SJSA1 (cell line): ENCODE measurements at places on chromosomes 5 and 9. TPM values are rescaled to one million over a fixed set of nuclear protein-coding genes. Genes with fewer than 3 reads are reported as not detected.

- no peaks in the 10 kb centered on the region; the same call in 1 of the 2 replicates for H3K27me3 ChIP-seq
- DNase-seq, result no peak
- no peaks in the 10 kb centered on the region for H3K36me3 ChIP-seq
- H3K27ac ChIP-seq, result no peak overlapping the region
- H3K4me1 ChIP-seq, result no peaks in the 10 kb centered on the region
- no peak overlapping the region for H3K4me3 ChIP-seq
These were observed 51.2 kb upstream of the ADRA1B start for GRCh38 chr5:159864885-159865691.

DNA sequence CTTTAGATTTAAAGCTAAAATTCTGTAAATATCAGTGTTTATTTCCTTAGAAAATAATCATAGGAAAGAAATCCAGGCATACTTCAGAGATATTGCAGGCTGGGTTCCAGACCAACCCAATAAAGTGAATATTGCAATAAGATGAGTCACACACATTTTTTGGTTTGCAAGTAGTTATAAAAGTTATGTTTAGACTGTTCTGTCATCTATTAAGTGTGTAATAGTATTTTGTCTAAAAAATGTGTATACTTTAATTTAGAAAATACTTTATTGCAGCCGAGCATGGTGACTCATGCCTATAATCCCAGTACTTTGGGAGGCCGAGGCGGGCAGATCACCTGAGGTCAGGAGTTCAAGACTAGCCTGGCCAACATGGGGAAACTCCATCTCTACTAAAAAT is 6.9 kb upstream of the RIC1 start:
- H3K4me1 ChIP-seq, result peaks cover 23% of the 10 kb centered on the region
- no peaks in the 10 kb centered on the region for H3K36me3 ChIP-seq
- no peak overlapping the region for H3K4me3 ChIP-seq
- no peaks in the 10 kb centered on the region for H3K27me3 ChIP-seq
- DNase-seq, result no peak

- DNase-seq, result no peak
- H3K4me1 ChIP-seq, result peaks cover 21% of the 10 kb centered on the region
- H3K36me3 ChIP-seq, result peaks cover 23% of the 10 kb centered on the region
- no peaks in the 10 kb centered on the region for H3K27me3 ChIP-seq
These were observed 1.7 kb upstream of the HBEGF start for GRCh38 chr5:140348104-140348503.

GRCh38 chr5:83472508-83473345 is 1.2 kb downstream of the VCAN start:
- H3K4me1 ChIP-seq, result peaks cover 36% of the 10 kb centered on the region
- H3K27me3 ChIP-seq, result no peaks in the 10 kb centered on the region; the same call in 1 of the 2 replicates
- no peaks in the 10 kb centered on the region for H3K36me3 ChIP-seq
- peak overlapping the region; percentile 31 for H3K27ac ChIP-seq

DNA sequence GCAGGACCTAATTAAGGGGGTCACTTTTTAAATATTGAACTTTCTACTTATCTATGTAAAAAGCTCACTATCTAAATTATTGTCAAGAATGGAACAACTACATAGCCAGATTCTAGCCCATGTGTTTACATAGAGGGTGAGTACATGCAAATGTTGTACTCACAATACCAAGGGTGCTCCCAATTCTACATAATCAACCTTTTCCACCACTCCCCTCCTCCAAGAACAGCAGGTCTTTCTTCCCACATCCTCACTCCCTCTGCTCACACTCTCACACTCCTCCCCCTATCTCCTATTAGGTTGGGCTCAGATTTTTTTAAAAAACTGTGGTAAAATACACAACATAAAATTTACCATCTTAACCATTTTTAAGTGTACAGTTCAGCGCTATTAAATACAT is 325.4 kb downstream of the ARL15 start:
- H3K4me3 ChIP-seq, result no peak overlapping the region
- no peaks in the 10 kb centered on the region for H3K4me1 ChIP-seq
- H3K27me3 ChIP-seq, result no peaks in the 10 kb centered on the region
- no peak for DNase-seq

DNA sequence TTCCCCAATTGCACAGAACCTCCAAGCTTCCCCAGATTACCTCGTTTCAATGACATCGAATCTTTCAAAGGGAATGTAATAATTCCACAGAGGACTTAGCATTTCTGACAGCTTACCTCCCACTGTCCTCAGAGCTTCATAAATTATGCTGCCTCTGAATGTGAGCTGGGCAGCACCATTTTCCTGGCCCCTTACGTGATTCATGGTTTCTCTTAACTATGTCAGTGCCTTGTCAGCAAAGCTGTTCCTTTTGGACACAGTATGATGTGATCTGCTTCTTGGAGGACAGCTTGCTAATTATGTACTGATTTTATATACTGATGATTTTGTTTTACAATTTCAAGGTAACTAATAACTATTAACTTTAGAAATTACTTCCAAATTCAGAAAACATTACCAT is 27.7 kb upstream of the SSBP2 start:
- H3K4me1 ChIP-seq, result peaks cover 14% of the 10 kb centered on the region
- peak overlapping the region; percentile 39 for H3K27ac ChIP-seq
- peak overlapping the region; percentile 14 for H3K4me3 ChIP-seq
- DNase-seq, result no peak
- H3K27me3 ChIP-seq, result no peaks in the 10 kb centered on the region

- no peaks in the 10 kb centered on the region for H3K4me1 ChIP-seq
- H3K27ac ChIP-seq, result no peak overlapping the region
- no peak for DNase-seq
- peaks cover 9% of the 10 kb centered on the region for H3K27me3 ChIP-seq
These were observed 36.3 kb downstream of the KLHL3 start for GRCh38 chr5:137699336-137700281.

GRCh38 chr5:14627270-14627669 is 37.2 kb upstream of the OTULIN start:
- DNase-seq, result no peak
- no peaks in the 10 kb centered on the region for H3K36me3 ChIP-seq
- no peak overlapping the region for H3K27ac ChIP-seq
- H3K4me3 ChIP-seq, result no peak overlapping the region
- no peaks in the 10 kb centered on the region for H3K4me1 ChIP-seq
- H3K27me3 ChIP-seq, result 0 out of 2 replicates have a peak, but pooled peaks cover 2% of the 10 kb centered on the region

Gene C5orf58
- not detected in 2 replicates for total RNA-seq

Gene MYMK
- total RNA-seq, result not detected in 2 replicates
